ENCODE measurements at places on chromosomes 6 and 20. TPM values are rescaled to one million over a fixed set of nuclear protein-coding genes. Genes with fewer than 3 reads are reported as not detected.

TDRD6 gene
- total RNA-seq = 0.73 TPM

NFS1 gene
- 40.0 TPM for total RNA-seq

CDH26 gene
- 31.0 TPM for total RNA-seq

YWHAB gene
- total RNA-seq = 314 TPM

FUT9 gene
- 6.7 TPM for total RNA-seq

KHDC1L gene
- not detected for total RNA-seq

TMX4 gene
- total RNA-seq = 51.6 TPM

LY6G5C gene
- 3.0 TPM for total RNA-seq

GSTA2 gene
- not detected for total RNA-seq

STX11 gene
- 5.8 TPM for total RNA-seq

DBNDD2 gene
- 63.0 TPM for total RNA-seq

ZDHHC14 gene
- 23.5 TPM for total RNA-seq

KCNK16 gene
- not detected for total RNA-seq

TREML2 gene
- 0.16 TPM for total RNA-seq

TSPO2 gene
- not detected for total RNA-seq

SLA2 gene
- 1.5 TPM for total RNA-seq

NRSN1 gene
- total RNA-seq = not detected

SLC22A3 gene
- total RNA-seq = 8.5 TPM

LCA5 gene
- total RNA-seq = 5.8 TPM

MOG gene
- total RNA-seq = not detected

IRF4 gene
- total RNA-seq = 12.1 TPM

BEND6 gene
- 4.1 TPM for total RNA-seq

LIME1 gene
- total RNA-seq = 7.3 TPM

SRPK1 gene
- total RNA-seq = 72.9 TPM

TNNC2 gene
- 0.57 TPM for total RNA-seq

SLC22A7 gene
- total RNA-seq = not detected

SIRPA gene
- 14.5 TPM for total RNA-seq

FILIP1 gene
- 11.3 TPM for total RNA-seq

Data from ureter (tissue), 1 donor.